ENCODE measurements at places on chromosomes 5 and 9.

- no peak for DNase-seq
Measured at GRCh38 chr9:114216081-114216480, 60.7 kb downstream of the COL27A1 start.

GRCh38 chr5:108074626-108075025 is 307.3 kb downstream of the FBXL17 start:
- no peak for DNase-seq

DNA sequence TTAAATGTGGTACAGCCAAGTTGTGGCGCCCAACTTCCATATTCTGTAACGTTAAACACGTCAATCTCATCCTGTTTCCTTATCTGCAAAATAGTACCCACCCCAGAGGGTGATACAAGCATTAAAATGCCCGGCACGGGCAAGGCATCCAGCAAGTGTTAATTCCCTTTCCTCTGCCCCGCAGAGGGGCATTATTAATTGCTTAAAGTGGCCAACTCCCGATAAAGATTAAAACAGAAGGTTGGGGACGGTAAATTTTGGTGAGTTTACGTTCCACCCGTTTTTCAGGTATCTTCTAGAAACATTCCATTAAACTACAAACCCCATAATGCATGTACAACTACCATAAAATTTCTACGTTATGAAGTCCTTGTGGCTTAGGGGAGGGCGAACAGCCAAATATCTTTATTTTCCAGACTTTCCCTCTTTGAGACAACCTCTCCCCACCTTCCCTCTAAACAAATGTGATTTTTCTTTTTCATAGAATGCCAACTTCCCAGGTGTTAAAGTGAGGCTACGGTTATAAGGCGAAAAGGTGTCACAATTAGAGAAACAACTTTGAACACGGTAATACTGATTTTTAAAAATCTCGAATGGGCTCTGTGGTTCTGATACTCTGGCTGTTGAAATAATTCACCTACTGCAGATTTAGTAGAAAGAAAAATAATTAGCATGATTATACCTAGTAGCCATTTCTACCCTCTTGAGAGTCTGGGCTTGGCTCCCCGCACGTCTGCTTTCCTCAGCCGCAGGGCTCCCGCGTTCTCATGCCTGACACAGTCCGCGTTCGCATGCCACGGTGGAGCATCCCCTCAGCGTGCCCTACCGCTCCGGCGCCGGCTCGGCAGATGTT is 1.2 kb upstream of the GPBP1 start:
- DNase-seq: no peak

- no peak for DNase-seq
Measured at GRCh38 chr9:15294604-15295003, 12.4 kb downstream of the TTC39B start.

DNA sequence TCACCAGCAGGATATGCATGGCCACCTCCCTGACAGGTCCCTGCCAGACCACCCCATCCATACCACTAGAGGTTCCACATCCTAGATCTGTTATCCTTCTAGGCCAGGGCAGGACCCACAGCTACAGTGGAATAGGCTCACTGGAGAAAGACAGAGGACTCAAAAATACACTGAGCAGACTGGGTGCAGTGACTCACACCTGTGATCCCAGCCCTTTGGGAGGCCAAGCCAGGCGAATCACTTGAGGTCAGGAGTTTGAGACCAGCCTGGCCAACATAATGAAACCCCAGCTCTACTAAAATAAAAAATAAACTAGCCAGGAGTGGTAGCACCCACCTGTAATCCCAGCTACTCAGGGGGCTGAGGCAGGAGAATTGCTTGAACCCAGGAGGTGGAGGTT is 56.5 kb upstream of the TESK1 start:
- DNase-seq: no peak

GRCh38 chr5:135497971-135498636 is 37.7 kb downstream of the NEUROG1 start:
- DNase-seq: no peak

DNA sequence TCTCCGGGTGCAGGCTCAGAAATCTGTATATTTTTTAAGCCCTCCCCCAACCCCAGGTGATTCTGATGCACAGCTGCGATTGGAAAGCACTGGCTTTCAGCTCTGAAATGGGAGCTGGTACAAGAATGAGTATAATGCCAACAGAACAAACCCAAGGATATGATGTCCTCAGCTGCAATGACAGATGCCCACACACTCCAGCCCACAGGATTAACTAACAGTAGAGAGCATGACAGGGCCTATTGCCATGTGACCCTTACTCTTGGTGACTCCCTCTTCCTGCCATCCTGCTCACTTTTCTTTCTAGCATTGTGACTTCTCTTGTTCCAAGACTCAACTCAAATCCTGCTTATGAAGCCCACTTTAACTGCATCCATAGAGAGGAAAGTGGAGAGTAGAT is 174.5 kb downstream of the FGF18 start:
- no peak for DNase-seq
